ENCODE measurements at places on chromosomes 2 and 18.

GRCh38 chr18:67265464-67266245 is 250.9 kb downstream of the DSEL start:
- DNase-seq: no peak

GRCh38 chr2:120875431-120875830 is 139.8 kb downstream of the GLI2 start:
- DNase-seq: no peak

GRCh38 chr2:148812306-148812705 is 62.7 kb upstream of the KIF5C start:
- DNase-seq: no peak

- no peak for DNase-seq
Measured at GRCh38 chr2:239092571-239093294, 244.8 kb downstream of the TWIST2 start.

DNA sequence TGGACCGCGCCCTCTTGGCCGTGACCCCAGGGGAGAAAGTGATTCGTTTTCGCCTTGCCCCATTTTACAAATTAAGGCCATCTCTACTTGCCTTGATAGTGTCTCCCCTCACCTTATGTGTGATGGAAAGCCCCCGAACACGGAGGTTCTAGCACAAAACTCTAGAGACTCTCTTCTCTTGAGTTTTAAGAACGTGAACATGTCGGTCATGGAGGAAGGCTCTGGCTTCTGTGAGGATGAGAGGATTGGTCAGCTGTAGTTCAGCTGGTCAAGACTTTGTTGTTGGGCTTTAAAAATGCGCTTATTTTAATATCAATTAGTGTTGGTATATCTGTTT is 828 bp downstream of the DYNC1I2 start:
- DNase-seq: no peak

DNA sequence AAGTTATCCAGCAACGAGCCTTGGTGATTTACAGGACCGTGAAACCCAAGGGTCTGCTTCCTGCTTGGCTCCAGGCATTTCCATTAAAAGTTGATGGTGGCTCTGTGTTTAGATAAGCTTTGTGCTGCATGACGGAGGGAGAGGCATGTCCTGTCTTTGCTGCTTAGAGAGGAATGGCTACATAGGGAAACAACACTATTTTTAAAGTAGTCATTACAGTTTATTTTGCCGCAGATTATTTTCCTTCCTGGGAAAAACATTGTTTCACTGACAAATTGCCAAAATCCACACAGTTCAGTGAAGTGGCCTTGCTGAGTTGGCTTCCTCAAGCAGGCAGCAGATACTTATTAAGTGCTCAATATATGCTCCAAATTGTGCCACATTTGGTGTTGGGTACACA is 98.5 kb downstream of the THSD7B start:
- DNase-seq: no peak

DNA sequence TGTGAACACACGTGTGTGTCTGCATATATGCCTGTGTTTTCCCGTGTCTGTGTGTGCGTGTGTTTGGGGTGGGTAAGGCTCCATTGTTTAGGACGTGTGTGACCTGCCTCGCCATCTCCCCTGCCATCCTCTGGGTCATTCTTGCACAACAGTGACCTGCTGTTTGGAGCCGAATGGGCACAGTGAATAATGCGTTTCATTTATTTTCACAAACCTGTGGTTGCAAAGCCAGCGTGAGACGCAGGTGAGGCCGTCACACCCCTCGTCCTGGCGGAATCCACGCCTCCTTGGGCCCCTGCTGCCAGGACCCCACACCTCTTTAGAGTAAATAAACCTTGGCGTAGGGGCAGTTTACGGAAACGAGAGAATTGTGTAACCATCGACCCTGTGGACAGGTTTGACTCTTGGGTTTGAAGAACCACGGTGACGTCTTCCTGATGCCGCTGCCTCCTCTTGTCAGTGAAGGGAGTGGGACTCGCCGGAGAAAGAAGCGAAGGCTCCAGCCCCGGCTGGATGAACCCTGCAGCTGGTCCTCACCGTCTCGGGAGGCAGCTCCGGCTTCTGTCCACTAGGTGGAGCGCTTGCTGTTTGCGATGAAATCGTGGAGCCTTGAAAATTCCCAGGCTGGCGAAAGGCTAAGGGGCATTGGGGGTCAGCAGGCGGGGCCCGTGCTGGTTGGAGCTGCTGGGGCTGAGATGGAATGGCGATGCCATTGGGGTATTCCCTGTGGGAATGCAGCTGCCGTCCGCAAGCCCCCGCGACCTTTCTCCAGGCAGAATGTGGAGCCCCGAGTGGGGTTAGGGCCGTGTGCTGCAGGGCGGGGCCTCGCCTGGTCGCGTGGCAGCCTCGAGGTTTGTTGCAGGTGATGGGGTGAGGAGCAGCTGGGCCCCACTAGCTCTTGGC is 81.1 kb downstream of the RTP5 start:
- peak; percentile 64 for DNase-seq

- DNase-seq: no peak
Measured at GRCh38 chr2:197601726-197602125, 73.7 kb downstream of the RFTN2 start.

DNA sequence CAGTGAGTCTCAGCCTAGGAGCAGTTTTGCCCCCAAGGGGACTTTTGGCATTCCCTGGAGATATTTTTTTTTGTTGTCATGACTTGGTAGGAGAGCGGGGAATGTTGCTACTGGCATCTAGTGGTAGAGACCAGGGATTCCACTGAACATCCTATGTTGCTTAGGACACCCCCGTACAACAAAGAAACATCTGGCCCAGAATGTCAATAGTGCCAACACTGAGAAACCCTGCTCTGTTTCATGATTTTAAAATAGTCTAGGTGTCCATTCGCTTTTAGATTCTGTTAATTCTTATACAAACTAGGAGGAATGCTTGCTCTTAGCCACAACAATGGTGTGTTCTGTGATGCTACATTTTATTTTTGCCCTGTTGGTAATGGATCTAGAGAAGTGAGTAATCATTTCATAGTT is 225.8 kb upstream of the SIX3 start:
- peak; percentile 12 for DNase-seq

DNA sequence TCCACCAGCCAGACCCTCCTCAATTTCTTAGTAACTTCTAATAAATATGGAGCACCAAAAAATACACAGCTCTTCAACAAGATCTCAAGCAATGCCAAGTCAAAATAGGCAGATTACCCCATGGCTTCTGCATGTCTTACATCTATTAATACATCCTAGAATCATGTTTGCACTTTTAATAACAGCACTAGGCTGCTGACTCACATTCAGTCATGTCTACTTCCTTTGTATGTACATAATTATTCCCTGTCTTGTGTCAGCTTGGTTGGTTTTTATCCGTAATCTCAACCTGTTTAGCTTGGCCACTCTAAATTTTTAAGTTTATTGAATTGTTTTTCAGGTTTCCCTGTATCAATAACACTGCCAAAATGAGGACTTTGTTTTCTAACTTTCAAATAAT is 420.1 kb upstream of the ACVR2A start:
- DNase-seq: no peak

DNA sequence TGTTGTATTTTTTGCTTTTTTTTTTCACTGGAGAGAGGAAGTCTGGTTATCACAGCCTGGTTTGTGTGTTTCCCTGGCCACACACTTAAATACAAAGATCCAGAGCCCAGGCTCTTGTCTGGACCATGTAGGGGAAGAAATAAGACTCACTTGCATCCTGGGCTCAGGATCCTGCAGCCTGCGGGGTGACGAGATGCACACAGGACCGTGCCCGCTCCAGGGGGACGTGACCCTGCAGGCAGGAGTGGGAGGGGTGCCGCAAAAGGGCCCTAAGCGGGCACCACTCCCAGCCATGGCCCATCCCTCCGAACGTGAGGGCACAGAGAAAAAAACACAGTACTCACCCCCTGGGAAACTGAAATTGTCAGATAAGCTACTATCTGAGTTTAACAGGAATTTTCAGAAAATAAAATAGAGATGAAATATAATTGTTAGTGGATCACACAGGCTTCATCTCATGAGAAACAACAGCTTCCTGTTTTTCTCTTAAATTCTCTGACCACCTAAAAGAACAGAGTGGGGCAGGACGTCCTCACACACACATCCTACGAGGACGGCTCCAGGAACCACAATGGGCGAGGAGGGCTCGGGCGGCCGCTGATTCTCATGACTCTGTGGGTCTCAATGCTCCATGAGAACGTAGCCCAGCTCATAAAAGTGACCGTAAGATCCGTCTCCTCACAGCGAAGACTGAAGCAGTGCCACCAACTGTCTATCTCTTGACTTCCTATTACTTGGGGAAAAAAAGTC is 142.6 kb upstream of the ALKAL2 start:
- DNase-seq: no peak

DNA sequence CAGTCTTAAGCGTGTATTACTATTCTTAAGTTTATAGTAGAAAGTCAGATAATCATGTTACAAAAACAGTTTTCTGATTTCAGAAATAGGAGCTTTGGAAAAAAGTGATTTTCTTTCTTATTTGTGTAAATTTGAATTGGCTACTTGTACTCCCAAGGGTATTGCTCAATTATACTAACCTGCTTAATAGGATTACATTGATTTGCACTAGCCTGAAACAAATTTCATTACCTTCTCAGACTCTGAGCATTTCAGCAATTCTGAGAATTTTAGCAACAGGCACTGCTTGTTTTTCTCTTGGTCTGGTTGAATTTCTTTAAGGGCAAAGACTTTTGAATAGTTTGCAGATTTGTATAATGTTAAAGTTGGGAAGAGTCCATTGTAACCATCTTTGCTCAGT is 87.2 kb upstream of the NXPH2 start:
- no peak for DNase-seq

DNA sequence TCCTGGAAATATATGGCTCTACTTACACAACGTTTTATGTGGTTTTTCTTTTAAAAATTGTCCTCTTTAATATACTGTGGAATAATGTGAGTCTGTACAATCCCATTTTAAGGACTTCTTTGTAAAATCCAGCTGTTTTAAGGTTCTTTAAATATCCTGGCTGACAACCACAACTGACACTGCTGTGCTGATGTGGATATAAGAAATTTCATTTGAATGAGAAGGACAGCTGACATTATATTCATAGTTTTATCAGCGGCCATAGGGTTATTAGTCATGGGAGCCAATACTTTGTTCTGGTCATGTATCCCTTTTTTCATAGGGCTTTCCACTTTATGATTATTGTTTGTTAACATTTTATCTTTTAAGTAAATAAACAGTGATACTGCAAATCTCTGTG is 169.5 kb downstream of the CAMKMT start:
- DNase-seq: no peak

DNA sequence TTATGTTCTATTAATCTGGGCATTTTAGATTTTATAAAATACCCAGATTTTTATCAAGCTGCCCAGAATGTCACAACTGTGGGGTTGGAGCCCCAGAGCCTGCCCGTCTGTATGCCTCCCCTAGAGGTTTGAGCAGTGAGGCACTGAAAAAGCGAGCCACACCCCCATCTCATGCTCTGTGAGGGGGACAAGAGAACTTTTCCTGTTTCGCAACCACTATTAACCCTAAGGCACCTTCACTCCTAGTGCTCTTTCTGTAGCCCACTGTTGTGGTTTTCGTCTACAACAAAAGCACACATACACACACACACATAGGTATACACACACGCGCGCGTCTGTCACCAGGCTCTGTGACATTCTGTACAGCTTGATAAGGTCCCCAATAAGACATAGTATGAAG is 38.0 kb downstream of the DCDC2C start:
- no peak for DNase-seq

DNA sequence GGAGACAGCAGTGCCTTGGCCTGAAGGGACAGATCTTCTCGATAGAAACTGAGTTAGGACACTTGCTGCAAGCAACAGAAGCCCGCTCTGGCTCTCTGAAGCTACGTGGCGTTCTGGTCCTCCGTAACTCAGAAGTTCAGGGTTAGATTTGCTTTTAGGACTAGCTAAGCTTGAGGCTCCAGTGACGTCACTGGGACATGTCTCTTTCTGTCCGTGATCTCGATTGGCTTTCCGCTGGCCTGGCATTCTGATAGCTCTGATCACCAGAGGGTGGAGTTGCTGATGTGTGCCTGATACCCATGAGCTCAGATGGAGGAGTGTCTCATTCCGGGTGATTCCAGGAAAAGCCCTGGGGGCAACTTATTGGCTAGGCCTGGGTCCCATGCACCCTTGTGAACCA is 75.0 kb downstream of the GLI2 start:
- no peak for DNase-seq

GRCh38 chr18:22191346-22191695 is 21.9 kb downstream of the GATA6 start:
- DNase-seq: no peak

All from GM12865 (cell line).